ENCODE measurements at places on chromosomes 1 and 21.

DNA sequence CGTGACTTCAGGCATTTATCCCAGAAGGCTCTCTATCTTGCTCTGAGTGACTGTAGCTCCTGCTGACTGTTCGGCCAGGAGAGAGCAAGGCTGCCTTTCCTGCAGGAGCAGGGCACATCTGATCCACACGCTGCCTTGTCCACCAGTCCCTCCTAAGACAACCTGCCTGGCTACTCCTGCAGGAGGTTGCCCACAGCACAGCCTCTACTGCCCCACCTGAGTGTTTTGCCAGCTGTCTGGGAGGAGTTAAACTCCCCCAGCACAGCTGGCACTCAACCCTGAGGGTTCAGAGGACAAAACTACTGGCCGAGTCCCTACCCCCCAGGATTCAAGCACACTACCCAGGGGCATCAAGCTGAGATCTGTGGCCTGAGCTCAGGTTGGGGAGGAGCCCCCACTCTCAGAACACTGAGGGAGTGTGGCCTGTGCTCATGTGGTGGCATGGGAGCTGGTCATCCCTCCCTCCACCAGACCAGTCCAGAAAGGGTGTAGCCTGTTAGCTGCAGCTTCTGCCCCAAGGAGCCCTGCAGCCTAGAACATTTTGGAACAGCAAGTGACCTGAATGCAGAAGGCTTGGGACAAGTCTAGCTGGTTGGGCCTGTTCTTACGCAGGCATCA is 237.3 kb downstream of the SLC44A5 start:
- H3K4me1 ChIP-seq, result no peaks in the 10 kb centered on the region
- no peak for DNase-seq
- no peak overlapping the region for H3K27ac ChIP-seq
- H3K27me3 ChIP-seq, result no peaks in the 10 kb centered on the region
- H3K36me3 ChIP-seq, result no peaks in the 10 kb centered on the region
- no peak overlapping the region for H3K4me3 ChIP-seq

GRCh38 chr1:91600431-91601337 is 100.0 kb downstream of the CDC7 start:
- H3K4me1 ChIP-seq, result no peaks in the 10 kb centered on the region
- no peak overlapping the region for H3K4me3 ChIP-seq
- H3K27ac ChIP-seq, result no peak overlapping the region
- no peaks in the 10 kb centered on the region for H3K36me3 ChIP-seq
- no peak for DNase-seq

GRCh38 chr1:154958681-154959425 is 2.7 kb downstream of the PYGO2 start:
- peaks cover 53% of the 10 kb centered on the region for H3K4me1 ChIP-seq
- no peaks in the 10 kb centered on the region for H3K27me3 ChIP-seq
- H3K36me3 ChIP-seq, result peaks cover 6% of the 10 kb centered on the region
- DNase-seq, result no peak
- no peak overlapping the region for H3K27ac ChIP-seq

GRCh38 chr1:53406551-53407235 is 52.5 kb upstream of the DMRTB1 start:
- no peak for DNase-seq
- no peak overlapping the region for H3K4me3 ChIP-seq
- no peaks in the 10 kb centered on the region for H3K27me3 ChIP-seq
- H3K4me1 ChIP-seq, result peaks cover 3% of the 10 kb centered on the region
- no peaks in the 10 kb centered on the region for H3K36me3 ChIP-seq
- H3K27ac ChIP-seq, result no peak overlapping the region

DNA sequence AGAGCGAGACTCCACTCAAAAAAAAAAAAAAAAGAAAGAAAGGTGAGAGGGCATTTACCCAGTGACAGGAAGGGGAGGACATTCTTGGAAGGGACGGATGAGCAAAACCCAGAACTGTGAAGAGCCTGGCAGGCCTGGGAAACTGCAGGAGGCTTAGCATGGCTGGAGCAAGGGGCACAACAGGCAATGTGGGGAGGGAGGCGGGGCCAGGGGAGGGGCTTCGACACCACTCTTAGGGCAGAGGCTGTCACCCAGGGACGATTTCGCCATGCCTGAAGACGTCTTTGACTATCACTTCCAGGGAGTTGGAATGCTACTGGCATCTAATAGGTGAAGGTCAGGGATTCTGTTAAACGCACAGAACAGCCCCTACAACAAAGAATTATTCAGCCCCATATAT is 184.0 kb downstream of the HUNK start:
- H3K27me3 ChIP-seq, result no peaks in the 10 kb centered on the region
- peak; percentile 36 for DNase-seq
- no peaks in the 10 kb centered on the region for H3K36me3 ChIP-seq
- H3K4me3 ChIP-seq, result no peak overlapping the region
- H3K4me1 ChIP-seq, result no peaks in the 10 kb centered on the region
- no peak overlapping the region for H3K27ac ChIP-seq

- no peak overlapping the region for H3K4me3 ChIP-seq
- H3K36me3 ChIP-seq, result no peaks in the 10 kb centered on the region
- H3K27ac ChIP-seq, result no peak overlapping the region
- DNase-seq, result no peak
- H3K4me1 ChIP-seq, result peaks cover 14% of the 10 kb centered on the region
Observed at GRCh38 chr1:197933016-197933415, 15.8 kb downstream of the LHX9 start.

DNA sequence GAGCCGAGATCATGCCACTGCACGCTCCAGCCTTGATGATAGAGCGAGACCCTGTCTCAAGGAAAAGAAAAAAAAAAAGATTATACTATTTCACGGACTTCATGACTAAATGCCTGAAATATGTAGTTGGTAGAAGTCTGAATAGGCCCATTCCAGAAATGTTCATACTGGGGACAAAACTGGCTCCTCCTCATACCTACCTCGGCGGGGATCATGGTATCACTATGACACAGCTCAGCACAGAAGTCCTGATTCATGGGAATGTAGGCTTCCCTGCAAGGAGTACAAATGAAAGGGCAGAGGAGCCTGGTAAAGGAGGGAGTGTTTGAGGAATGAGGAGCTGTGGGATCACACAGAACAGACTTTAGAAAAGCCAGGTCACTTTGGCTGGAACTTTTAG is 5.0 kb downstream of the SPATA46 start:
- H3K27me3 ChIP-seq, result no peaks in the 10 kb centered on the region
- no peak for DNase-seq
- H3K36me3 ChIP-seq, result no peaks in the 10 kb centered on the region
- H3K4me3 ChIP-seq, result no peak overlapping the region
- peaks cover 50% of the 10 kb centered on the region for H3K4me1 ChIP-seq

GRCh38 chr1:23745515-23745914 is 2.2 kb downstream of the ELOA start:
- peak; percentile 78 for DNase-seq
- H3K27me3 ChIP-seq, result no peaks in the 10 kb centered on the region
- H3K4me1 ChIP-seq, result peaks cover 52% of the 10 kb centered on the region

DNA sequence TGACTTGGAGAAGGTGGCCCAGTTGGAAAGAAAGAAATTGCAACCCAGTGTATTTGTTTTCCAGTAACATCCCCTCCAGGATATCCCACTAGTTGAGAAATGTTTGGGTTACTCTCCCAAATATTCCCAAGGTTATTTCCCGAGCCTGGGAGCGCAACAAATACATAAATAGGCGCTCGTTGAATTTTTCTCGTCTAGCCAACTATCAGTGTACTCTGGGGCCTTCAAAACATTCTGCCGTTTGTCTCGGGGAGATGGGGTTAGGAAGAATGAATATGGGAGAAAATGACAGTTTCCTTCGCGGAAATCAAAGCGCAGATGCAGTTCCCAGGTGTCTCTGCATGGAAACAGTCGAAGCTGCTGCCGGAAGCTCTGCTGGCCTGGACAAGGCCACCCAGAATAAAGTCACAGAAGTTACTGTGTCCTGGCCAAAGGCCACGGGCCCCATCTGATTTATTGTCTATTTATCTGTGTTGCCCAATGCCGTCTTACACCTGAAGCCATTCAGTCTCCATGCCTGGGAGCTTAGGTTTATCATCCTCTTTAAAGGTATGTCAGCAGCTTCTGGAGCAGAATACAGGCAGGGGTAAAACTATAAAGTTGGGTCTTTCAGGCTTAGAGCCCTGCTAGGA is 1.0 kb downstream of the C1orf115 start:
- no peaks in the 10 kb centered on the region for H3K36me3 ChIP-seq
- H3K4me1 ChIP-seq, result peaks cover 4% of the 10 kb centered on the region
- no peaks in the 10 kb centered on the region for H3K27me3 ChIP-seq
- DNase-seq, result no peak
- no peak overlapping the region for H3K4me3 ChIP-seq

GRCh38 chr1:29833581-29833980 is 597.3 kb downstream of the PTPRU start:
- no peaks in the 10 kb centered on the region for H3K27me3 ChIP-seq
- H3K27ac ChIP-seq, result no peak overlapping the region
- no peaks in the 10 kb centered on the region for H3K4me1 ChIP-seq
- DNase-seq, result no peak

- no peak overlapping the region for H3K27ac ChIP-seq
- H3K27me3 ChIP-seq, result no peaks in the 10 kb centered on the region
- no peaks in the 10 kb centered on the region for H3K36me3 ChIP-seq
- no peak overlapping the region for H3K4me3 ChIP-seq
- H3K4me1 ChIP-seq, result no peaks in the 10 kb centered on the region
Observed at GRCh38 chr1:22696610-22697009, 14.0 kb upstream of the EPHB2 start.

- H3K27me3 ChIP-seq, result no peaks in the 10 kb centered on the region
- H3K4me1 ChIP-seq, result no peaks in the 10 kb centered on the region
- H3K4me3 ChIP-seq, result no peak overlapping the region
- no peak overlapping the region for H3K27ac ChIP-seq
- no peak for DNase-seq
Observed at GRCh38 chr1:186188736-186189135, 186.3 kb downstream of the TPR start.

DNA sequence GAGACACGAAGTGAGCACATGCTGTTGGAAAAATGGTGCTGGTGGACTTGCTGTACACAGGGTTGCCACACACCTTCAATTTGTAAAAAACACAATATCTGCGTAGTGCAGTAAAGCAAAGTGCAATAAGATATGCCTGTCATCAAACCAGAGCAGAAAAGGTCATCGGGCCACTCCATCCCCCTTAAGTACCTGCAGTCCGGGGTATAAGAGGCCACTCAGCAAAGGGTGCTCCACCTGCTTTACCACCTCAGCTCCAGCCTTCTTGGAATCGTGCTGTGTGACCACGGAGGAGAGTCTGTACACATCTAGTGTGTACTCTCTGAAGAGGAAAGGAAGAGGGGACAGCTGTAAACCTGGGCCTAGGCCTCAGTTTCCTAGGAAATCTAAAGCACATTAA is 10.9 kb downstream of the YARS1 start:
- no peak overlapping the region for H3K4me3 ChIP-seq
- H3K27me3 ChIP-seq, result no peaks in the 10 kb centered on the region
- peaks cover 44% of the 10 kb centered on the region for H3K36me3 ChIP-seq

GRCh38 chr1:84883286-84883685 is 9.7 kb downstream of the LPAR3 start:
- no peak overlapping the region for H3K27ac ChIP-seq
- H3K36me3 ChIP-seq, result no peaks in the 10 kb centered on the region
- H3K4me1 ChIP-seq, result no peaks in the 10 kb centered on the region
- H3K4me3 ChIP-seq, result no peak overlapping the region

GRCh38 chr1:66752671-66753371 is 562 bp downstream of the DYNLT5 start:
- no peaks in the 10 kb centered on the region for H3K27me3 ChIP-seq
- no peak for DNase-seq
- no peak overlapping the region for H3K27ac ChIP-seq

DNA sequence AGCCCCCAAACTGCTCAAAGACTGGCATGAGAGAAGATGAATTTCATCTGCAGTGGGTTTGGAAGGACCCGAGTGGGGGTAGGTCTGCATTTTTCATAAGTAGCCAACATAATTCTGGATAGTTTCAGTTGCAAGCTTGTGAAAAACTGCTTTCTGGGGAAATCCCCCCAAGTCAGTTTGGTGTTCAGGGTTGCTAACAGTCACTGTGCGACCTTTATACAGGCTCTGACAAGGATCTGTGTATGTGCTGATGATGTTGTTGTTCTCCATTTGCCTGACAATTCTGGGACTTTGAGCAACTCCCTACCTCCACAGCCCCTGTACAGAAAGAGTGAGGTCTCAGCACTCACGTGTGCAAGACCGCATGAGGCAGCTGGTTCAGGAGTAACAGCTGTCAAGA is 87.9 kb downstream of the SUSD4 start:
- no peaks in the 10 kb centered on the region for H3K36me3 ChIP-seq
- DNase-seq, result no peak
- H3K27ac ChIP-seq, result no peak overlapping the region

DNA sequence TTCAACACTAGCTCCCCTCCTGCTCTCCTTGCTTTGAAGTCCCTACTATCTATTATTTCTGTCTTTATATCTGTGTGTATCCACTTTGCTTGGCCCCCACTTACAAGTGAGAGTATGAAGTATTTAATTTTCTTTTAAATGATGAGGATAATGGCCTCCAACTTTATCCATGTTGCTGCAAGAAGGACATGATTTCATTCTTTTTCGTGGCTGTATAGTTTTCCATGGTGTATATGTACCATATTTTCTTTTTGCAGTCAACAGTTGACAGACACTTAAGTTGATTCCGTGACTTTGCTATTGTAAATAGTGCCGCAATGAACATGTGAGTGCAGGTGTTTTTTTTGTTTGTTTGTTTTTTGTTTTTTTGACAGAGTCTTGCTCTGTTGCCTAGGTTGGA is 365.6 kb downstream of the ZP4 start:
- no peaks in the 10 kb centered on the region for H3K27me3 ChIP-seq
- no peaks in the 10 kb centered on the region for H3K36me3 ChIP-seq
- no peak for DNase-seq
- no peak overlapping the region for H3K4me3 ChIP-seq

- no peak overlapping the region for H3K4me3 ChIP-seq
- no peaks in the 10 kb centered on the region for H3K36me3 ChIP-seq
- H3K27me3 ChIP-seq, result no peaks in the 10 kb centered on the region
- H3K4me1 ChIP-seq, result no peaks in the 10 kb centered on the region
Observed at GRCh38 chr1:158813164-158813563, 18.0 kb upstream of the MNDA start.

- DNase-seq, result no peak
- no peaks in the 10 kb centered on the region for H3K27me3 ChIP-seq
- H3K36me3 ChIP-seq, result no peaks in the 10 kb centered on the region
- no peaks in the 10 kb centered on the region for H3K4me1 ChIP-seq
- no peak overlapping the region for H3K27ac ChIP-seq
Observed at GRCh38 chr1:53477651-53478501, 18.7 kb downstream of the DMRTB1 start.

DNA sequence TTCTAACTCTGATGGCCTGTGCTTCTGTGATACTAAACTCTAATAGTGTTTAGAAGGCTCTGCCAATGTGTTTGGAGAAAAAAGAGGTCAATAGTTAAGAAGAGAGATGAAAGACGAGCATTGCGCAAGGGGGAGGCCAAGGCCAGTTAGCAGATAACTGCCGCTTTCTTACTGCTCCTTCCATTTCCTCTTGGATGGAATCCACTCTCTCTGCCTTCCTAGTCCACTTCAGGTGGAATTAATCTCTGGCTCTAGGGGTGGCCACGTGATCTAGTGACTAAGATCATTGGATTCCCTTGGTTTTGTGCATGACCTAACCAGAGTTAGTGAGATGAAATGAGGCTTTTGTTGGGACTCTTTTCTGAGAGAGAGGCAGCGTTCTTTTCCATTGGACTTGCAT is 148.3 kb downstream of the ACTL8 start:
- H3K4me3 ChIP-seq, result no peak overlapping the region
- no peak for DNase-seq
- no peaks in the 10 kb centered on the region for H3K4me1 ChIP-seq
- no peaks in the 10 kb centered on the region for H3K27me3 ChIP-seq
- no peak overlapping the region for H3K27ac ChIP-seq

- H3K36me3 ChIP-seq, result peaks cover 23% of the 10 kb centered on the region
- DNase-seq, result no peak
- H3K4me3 ChIP-seq, result no peak overlapping the region
- no peaks in the 10 kb centered on the region for H3K27me3 ChIP-seq
- no peak overlapping the region for H3K27ac ChIP-seq
Observed at GRCh38 chr1:224266915-224267856, 62.8 kb downstream of the NVL start.

All from Karpas-422 (cell line).